ENCODE measurements at places on chromosomes 2 and 18.

DNA sequence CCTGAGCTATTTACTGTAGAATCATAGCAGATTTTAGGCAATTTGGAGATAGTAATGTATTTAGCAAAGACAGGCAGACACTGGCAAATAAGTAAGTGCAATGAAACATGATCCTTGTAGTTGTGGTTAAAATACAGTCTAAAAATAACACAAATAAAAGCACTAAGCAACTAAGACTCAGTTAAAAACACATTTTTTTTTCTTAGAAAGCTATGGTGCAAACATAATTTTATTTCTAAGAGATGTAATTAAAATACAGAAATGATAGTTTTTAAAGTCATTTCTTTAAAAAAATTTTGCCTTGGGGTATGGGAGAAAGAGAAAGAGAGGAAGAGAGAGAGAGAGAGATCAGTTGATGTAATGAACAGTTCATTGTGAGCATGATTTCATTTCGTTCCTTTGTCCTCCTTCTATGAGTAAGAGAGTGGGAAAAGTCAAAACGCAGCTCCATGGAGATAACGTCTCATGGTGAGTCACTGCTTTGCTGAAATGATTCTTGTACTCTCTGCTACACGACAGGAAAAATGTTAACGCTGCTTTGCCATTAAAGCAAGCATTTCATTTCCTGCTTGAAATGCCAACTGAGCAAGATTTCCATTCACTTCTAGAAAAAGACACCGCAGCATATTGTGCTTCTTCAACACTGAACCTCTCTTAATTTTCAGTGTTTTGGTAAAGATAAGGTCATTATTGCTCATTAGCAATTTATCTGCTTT lies 61.3 kb upstream of the PGAP1 start:
- DNase-seq, result no peak

- no peak for DNase-seq
These were observed 733 bp upstream of the CXCR2 start for GRCh38 chr2:218125095-218125494.

GRCh38 chr18:527146-527545 lies 26.6 kb upstream of the COLEC12 start:
- DNase-seq, result no peak

GRCh38 chr18:46867367-46868143 lies 49.8 kb downstream of the PIAS2 start:
- no peak for DNase-seq

- DNase-seq, result no peak
These were observed 848.5 kb downstream of the DCDC2C start for GRCh38 chr2:4551691-4552474.

DNA sequence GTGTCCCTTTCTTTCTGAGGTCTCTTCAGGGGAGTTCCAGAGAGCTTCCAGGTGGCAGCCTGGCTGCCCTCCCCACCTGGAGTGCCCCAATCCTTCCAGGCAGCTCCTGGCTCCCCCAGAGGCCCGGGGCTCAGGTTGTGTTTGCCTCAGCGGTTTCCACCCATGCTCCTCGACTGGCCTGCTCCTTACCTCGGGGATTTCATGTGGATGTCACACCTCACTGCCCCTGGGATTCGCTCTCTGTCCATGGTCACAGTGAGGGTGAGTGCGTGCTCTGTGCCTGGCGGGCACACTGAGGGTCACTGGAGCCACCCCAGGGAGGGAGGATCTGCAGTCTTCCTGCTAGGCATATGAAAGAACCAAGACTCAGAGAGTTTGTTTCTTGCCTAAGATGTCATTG lies 2.1 kb upstream of the TOGARAM2 start:
- DNase-seq, result no peak

DNA sequence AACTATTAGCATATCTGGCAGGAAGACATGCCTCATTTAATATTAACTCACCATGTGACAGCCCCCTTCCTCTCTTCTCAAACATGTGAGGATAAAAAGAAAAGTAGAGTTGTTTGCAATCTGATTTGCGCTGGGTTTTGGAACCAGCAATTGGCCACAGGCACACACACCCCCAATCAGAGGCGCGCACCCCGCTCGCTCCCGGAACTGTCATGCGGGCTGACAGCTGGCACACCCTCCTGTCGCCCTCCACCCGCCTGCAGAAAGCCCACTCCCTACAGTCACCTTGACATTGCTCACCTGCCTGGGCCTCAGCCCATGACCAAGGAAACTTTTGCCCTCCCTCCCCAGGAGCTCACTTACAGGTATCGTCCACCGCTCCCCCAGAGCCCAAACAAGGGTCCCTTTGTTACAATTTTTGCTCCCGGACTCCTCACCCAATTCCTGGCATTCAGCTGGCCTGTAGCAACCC lies 1.1 kb downstream of the COBLL1 start:
- no peak for DNase-seq

GRCh38 chr2:105517814-105518705 lies 119.2 kb upstream of the FHL2 start:
- no peak for DNase-seq

DNA sequence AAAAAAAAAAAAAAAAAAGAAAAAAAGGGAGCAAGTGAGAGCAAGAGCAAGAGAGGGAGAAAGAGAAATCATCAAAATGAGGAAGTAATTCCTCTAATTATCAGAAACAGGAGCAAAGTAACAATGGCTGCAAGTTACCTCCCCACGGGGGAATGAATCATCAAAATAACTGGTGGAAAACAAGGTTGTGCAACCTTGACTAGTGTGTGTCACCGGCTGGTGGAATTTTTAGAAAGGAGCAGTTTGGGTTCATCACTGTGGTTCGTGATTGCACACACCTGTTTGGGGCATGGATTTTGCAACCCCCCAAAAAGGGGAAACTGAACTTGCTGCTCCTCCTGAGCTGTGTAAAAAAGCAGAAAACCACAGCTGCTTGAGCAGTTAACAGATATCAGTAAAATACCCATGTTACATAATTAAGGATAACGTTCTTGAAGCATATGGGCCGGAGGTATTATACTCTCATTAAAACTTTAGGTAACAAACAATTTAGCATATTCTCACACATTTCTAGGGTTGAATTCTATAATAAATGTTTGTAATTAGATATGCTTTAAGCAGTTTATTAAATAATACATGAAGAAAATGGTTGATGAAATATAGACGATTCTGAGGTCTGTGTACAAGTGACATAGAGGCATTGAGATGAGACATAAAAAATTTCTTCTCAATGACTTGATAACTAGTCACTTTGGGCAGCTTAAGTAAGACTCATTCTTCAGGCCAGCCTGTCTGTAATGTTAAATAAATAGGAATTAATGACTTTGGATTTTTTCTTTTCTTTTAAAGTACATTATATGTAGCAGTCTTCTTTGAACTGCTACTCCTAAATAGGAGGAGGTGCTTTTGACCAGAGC lies 184.2 kb upstream of the ZEB2 start:
- DNase-seq, result no peak

DNA sequence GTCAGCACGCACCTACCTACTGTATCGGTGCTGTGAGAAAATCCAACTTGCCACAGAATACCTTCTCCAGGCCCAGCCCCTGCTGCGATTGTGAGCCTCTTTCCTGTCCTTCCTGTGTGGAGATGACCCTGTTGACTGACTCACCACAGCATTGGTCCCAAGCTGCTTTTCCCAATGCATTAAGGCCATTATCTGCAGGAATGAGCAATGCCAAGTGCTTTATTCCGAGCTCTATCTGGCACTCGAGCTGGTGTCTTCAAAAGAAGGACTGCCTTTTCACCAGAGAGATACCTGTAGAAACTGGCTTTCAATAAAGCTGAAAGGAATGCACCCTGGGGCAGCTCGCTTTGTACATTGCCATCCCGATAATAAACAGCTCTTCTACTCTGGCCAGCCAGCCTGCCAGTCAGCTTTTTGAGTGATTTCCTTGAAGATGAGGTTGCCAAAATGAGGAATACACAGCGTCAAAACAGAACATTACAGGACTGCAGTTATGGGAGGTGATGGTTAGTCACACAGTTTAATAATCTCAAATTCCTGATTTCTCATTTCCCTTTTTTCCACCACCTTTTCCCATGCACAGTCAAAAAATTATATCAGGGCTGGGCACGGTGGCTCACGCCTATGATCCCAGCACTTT lies 8.3 kb upstream of the RNF103 start:
- no peak for DNase-seq

DNA sequence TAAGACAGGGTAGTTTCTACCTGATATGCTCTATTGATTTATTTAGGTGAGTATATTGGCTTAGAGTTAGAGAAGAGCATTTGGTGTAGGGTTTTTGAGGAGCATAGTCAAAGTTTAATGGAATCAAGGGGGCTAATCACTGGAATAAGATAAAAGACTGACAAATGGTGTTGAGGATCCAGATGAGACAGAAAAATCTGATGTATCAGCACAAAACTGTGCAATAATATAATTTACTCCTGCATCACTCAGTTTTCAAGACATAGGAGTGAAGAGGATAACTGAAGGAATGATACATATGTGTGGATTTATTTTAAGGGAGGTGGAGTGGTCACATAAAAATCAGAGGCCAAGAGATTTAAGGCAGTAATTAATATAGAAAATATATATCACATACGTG lies 339.2 kb downstream of the NYAP2 start:
- DNase-seq, result no peak

- DNase-seq, result no peak
These were observed 4.6 kb downstream of the RND3 start for GRCh38 chr2:150482667-150483400.

DNA sequence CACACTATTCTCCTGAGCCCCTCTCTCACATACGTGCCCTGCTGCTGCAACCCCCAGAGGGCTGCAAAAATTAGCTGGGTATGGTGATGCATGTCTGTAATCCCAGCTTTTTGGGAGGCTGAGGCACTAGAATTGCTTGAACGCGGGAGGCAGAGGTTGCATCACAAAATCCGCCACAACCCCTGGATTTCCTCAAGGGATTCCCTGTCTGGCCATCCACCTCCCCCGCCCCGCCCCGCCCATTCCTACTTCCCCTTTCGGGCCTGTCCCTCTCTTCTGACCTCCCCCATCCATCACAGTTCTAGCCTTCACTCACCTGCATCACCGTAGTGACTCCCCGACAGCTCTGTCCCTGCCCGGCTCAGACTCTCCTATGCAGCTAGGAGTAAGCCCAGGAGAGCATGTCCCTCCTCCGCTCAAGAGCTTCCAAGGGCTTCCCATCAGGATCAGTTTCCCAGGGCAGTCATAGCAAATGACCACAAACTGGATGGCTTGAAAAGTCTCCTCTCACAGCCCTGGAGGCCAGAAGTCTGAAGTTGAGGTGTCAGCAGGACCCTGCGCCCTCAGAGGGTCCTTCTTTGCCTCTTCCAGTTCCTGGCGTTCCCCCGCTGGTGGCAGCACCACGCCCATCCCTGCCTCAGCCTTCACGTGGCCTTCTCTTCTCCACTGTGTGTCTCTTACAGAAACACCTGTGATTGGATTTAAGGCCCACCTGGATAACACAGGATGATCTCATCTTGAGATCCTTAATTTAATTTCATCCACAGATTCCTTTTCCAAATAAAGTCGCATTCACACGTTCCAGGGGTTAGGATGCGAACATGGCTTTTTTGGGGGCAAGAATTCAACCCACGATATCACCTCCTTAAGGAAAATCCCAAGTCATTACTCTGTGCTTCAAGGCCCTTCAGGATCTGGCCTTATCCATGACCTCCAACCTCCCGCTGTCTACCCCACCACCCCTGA lies 58.5 kb downstream of the HS1BP3 start:
- DNase-seq, result no peak

GRCh38 chr2:53211201-53211774 lies 556.3 kb upstream of the CHAC2 start:
- DNase-seq, result no peak

DNA sequence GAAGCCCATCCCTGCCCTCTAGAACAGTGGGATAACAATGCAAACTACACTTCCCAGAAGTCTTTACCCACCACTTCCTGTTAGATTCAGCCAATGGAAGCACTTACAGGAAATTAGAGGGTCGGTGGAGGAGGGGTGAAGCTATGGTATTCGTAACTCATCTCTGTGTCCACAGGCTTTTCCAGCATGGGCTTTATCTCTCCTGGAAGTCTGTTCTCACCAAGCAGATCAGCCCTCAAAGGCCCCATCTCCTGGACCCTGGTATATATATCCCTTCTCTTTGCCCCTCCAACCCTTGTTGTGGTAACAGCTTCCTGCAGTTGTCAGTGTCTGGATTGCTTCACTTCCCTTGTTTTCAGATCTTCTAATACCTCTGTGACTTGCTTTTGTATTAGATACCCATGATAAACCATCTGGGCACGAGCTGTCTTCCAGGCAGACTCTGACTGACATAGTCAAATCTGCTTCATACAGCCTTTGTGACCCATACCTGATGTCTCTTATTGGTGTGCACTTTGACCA lies 475.0 kb upstream of the POU3F3 start:
- DNase-seq, result no peak

DNA sequence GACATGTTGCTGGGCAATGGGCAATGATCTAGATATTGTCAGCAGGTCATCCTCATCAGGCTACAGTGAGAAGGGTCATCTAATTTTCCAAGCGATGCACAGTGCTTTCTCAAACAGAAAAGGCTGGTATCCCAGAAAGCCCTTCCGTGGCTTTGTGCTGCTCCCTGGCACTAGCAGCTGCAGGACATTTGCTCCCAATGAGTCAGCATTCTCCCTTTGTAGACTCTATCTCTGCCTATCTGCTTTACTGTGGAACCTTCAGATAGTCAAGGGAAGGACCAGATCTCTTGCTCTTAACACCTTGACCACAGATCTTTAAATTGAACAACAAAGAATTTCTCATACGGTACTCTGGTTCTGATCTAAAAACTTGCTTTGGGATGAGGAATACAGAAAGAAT lies 101.4 kb downstream of the CDH2 start:
- DNase-seq, result no peak

DNA sequence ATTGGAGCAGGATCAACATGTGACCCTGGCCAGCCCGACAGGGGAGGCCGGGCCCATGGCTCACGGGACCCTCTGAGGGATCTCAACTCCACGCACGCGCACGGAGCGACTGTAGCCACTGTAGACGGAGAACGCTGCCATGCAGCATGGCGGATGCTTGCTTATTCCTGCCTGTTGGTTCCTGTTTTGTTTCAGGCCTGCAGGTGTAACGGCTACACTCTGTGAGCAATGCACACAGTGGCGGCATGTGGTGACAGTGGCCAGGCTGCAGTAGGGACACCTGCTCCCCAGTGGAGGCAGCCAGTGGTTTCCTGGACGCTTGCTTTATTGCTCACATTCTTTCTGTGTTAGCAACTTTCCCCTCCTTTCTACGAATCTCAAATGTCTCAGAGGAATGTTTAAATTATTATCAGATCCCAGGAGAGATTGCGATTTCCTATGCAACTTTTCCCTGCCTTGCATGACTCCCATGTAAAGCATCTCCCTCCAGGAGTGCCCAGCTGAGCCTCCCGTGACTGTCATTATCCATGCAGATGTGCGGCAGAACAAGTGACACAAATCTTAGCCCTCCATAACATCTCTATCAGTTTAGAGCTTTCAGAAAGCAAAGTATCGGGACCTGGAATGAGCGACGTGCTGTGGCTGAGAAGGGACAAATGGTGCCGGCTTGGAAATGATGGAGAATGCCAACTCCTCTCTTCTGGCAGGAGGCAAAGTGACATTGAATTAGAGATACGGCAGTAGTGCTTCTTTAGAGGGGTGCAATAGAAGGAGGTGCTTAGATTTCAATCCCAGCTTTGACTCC lies 209.7 kb downstream of the ASB1 start:
- no peak for DNase-seq

GRCh38 chr2:20015482-20016083 lies 3.1 kb upstream of the MATN3 start:
- no peak for DNase-seq

- no peak for DNase-seq
These were observed 85.0 kb downstream of the PTH2R start for GRCh38 chr2:208491641-208492040.
